ENCODE measurements at places on chromosomes 6 and 20.

- peak; percentile 1 for DNase-seq
Measured at GRCh38 chr6:144673807-144674206, 388.7 kb downstream of the UTRN start.

DNA sequence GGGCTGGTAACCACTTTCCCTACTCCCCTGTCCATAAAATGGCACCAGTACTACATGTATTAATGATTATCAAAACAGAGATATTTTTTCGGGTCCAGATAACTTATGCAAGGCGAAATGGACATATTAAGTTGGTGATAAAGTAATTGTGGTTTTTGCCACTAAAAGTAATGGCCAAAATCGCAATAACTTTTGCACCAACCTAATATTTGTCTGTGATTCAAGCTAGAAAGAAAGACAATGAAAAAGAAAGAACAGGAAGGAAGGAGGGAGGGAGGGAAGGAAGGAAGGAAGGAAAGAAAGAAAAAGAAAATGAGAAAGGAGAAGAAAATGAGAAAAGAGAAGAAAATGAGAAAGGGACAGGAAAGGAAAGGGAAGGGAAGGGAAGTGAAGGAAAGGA is 922.9 kb downstream of the TBC1D32 start:
- no peak for DNase-seq

DNA sequence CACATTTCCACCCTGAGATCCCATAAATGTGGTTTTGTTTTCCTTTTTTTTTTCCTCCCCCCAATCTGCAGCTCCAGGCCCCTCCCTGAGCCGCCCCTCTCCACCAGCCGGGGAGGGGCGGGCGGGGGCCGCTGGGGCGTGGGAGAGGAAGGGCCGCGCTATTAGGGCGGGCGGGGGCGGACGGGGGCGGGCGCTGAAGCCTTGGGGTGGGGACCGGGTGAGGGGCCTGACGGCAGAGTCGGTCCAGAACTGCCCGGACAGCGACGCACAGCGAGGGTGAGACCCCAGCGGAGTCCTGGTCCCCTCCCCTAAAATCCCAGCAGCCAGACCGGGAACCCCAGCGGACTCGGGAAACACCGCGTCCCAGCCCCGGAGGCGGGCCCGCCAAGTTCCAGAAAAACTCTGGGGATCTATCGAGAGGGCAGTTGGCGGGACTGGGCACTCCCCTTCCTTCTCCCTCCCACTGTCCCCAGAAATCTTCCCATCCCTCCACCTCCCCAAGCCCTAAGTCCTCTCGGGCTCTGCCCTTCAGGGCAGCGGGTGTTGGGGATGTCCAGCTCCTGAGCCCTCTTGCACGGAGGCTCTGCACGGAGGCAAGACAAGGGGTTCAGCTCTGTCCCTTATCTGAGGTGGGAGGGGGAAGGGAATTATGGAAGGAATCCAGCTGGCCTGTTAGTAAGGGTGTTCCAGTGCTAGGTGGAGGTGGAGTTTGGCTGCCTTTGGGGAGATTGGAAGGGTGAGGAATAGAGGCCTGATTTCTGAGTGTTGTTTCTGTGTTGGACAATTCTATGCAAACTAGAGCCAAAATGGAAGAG is at the start of gene PRICKLE4:
PRICKLE4 (plus strand) TSS at position 232 of the 815 bp plus-strand sequence. CDS start 2,692 bp downstream, outside the sequence.
- peak; percentile 63 for DNase-seq

GRCh38 chr6:45896783-45897441 is 118.7 kb downstream of the CLIC5 start:
- DNase-seq, result no peak

DNA sequence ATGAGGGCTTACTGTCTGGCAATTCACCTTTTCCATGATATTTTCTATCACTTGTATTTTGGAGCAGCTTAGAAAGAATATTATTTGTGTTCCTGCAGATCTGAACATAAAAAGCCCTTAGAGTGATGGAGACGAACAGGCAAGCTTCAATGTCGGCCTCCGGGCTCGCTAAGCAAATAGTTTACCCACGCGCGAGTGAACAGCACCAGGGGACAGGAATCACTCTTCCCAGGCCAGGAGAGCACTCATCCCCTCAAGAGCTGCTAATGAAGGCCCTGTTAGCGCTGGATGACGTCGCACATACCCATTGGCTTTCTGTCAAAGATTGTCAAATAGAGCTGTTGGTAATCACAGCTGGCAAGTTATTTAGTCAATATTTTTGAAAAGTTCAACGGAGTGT is 395.7 kb downstream of the ZFAND3 start:
- peak; percentile 52 for DNase-seq

- peak; percentile 74 for DNase-seq
Measured at GRCh38 chr6:75855052-75855451, 106.0 kb downstream of the MYO6 start.

DNA sequence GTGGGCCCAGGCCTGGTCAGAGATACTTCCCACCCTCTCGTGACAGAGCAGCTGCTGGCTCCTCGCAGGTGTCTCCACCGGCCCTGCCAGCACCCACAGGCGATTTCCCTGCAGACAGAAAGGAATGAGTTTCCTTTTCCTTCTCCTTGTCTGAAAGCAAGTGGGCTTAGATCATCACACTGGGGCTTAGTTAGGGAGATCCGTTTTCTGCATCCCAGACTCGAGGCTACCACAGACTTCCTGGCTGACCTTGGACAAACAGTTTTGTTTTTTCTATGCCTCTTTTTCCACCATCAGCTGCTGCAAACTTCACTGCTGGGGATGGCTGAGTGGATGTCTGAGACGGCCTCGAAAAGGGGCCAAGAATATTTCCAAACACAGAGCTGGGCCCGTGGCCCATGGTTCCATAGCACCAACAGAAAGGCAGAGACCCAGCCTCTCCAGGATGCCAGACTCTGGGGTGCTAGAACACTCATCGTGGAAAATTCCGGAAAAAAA is 86.5 kb downstream of the BANF2 start:
- DNase-seq, result no peak

DNA sequence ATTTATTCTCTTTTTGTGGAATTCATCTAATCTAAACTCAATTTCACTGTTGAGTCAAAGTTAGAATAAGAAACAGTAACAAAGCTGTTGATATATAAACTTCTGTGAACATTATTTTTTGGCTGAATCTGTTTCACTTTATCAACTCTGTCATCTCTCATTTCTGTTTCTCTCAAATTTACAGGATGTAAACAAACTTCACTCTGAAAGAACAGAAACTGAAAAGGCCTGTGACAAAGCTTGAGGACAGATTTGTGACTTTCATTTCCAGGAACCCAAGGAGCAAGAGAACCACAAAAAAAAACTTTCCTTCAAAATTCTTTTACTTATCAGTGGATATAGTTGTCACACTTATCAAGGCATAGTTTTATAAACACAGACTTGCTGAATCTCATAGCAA is 447.9 kb upstream of the OPRM1 start:
- DNase-seq, result no peak

- DNase-seq, result no peak
Measured at GRCh38 chr6:169812257-169812644, 60.8 kb downstream of the ERMARD start.

GRCh38 chr20:52975803-52976531 is 3.8 kb downstream of the TSHZ2 start:
- DNase-seq, result no peak

DNA sequence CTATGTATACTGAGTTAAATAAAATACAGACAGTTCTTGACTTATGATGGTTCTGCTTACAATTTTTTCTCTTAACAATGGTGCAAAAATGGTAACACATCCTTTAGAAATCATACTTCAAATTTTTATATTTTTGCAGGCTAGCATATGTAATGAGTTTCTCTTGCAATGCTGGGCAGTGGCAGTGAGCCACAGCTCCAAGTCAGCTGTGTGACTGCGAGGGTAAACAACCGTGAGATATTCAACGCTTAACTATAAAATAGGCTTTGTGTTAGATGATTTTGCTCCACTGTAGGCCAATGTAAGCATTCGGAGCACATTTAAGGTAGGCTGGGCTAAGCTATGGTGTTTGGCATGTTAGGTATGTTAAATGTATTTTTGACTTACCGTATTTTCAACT is 136.1 kb downstream of the PLCB4 start:
- DNase-seq, result no peak

DNA sequence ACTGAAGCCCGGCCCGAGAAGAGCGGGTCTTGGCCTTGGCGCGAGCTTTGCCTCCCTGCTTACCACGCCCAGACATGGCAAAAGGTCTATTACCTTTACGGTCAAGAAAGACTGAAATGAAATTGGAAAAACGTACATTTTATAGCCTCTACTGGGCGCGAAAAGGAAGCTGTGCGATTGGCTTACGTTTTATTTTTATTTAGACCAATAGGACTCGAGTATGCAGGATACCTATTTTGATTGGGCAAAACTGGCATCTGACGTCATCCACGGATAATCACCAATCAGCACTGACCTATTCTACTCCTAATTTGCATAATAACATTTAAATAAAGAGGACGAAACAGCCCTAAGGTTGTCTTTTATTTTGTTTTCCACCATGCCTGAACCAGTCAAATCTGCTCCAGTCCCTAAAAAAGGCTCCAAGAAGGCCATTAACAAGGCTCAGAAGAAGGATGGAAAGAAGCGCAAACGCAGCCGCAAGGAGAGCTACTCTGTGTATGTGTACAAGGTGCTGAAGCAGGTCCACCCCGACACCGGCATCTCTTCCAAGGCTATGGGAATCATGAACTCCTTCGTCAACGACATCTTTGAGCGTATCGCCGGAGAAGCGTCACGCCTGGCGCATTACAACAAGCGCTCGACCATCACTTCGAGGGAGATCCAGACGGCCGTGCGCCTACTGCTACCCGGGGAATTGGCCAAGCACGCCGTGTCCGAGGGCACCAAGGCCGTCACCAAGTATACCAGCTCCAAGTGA is 97.4 kb downstream of the OR2B2 start:
- peak; percentile 91 for DNase-seq

DNA sequence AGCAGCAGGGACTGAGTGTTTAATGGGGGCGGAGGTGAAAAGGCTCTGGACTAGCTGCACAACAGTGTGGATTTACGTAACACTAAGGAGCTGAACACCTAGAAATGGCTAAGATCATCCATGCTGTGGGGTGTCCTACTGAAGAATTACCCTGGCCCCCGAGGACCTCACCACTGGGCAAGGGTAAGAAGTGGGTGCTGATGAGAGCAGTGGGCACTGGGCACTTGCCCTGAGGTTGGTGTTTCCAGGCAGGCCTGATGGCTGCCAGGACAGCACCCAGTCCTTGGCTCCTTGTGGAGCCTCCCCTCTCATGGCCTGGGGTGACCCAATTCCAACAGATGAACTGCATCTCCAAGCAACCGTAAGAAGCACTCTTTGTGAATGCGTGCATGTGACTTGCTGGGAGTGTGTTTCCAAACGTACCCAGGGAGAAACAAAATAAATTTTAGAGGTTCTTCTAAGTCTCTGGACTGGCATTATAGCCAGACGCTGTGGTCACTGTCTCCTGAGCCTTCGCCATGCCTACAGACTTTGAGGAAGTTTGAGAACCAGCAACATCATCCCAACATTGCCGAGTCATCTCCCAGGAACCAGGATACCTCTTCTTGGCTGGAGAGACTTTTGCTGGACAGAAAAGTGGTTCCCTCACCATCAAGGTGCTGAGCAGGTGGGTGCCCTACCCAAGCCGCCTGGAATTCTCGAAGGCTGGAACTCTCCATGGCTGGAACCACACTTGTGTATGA is 245.9 kb downstream of the ERMARD start:
- no peak for DNase-seq

DNA sequence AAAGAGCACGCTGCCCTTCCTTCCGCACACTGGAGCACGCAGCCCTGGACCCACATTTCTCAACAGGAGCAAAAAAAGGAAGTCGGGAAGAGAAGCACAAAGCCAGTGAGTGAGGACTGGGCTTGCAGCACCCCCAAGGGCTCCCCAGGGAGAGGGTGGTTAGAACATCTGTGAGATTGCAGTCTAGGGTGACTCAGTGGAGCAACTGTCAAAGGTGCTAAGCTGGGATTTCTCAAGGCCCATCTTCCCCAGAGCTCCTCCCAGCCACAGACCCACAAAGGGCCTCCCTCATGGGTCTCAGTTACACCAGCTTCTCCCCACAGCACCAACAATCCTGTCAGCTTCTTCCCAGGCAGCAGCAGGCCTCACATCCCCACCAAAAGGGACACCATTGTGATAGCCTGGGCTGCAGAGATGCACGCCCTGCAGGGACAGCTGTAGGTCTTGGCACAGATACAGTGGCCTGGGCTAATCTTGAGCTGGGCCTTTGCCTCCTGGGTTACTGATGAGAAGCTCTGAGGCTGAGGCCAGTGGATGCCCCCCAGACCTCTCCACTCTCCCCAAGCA is 39.6 kb upstream of the CD93 start:
- no peak for DNase-seq

DNA sequence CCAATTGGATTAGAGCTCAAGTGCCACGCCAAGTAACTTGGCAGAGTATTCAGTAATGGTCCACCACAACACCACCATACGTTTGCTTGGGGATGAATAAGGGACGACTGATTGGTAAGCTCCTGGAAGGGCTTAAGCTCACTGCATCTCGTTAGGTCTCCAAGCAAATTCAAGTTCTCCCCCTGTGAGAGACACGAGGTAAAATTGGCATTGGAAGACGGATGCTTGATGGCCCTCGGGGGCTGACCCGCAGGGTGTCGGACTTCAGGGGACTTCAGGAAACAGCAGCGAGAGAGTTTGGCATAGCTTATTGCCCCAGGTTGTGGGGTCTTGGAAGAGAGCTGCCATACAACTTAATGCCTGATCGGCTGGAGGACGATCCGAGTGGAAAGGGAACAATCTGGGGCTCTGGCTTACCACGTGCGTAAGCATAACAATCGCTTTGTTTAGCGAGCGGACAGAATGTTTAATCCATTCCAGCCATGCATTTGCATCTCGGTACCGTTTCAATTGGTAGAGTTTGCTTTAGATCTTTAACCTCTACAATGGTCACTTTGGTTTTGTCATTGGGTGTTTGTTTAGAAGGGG is 4.8 kb upstream of the ZNFX1 start:
- DNase-seq, result peak; percentile 47

GRCh38 chr6:14726816-14727493 is 518.9 kb upstream of the JARID2 start:
- no peak for DNase-seq

DNA sequence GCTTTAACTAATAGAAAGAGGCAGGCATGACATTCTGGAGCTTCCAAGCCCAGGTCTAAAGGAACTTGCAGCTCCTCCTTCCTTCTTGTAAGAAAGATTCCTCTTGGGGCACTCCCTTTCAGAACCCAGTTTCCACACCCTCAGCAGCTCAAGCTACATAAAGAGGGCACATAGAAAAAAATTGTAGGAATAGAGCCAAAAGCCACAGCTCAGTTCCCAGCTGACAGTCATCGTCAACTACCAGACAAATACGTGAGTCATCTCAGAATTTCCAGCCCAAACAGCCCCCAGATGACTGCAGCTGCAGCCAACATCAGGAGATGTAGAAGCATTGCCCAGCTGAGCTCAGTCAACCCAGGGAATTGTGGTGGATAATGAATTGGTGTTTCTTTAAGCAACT is 349.8 kb upstream of the ARID1B start:
- DNase-seq, result peak; percentile 91
